ENCODE measurements at places on chromosomes 11 and 22.

GRCh38 chr11:123718469-123718868 is 23.0 kb downstream of the ZNF202 start:
- no peak for DNase-seq
- H3K4me1 ChIP-seq: no peaks in the 10 kb centered on the region
- no peak overlapping the region for H3K4me3 ChIP-seq
- H3K27me3 ChIP-seq: peaks cover 23% of the 10 kb centered on the region
- peaks cover 8% of the 10 kb centered on the region for H3K36me3 ChIP-seq

DNA sequence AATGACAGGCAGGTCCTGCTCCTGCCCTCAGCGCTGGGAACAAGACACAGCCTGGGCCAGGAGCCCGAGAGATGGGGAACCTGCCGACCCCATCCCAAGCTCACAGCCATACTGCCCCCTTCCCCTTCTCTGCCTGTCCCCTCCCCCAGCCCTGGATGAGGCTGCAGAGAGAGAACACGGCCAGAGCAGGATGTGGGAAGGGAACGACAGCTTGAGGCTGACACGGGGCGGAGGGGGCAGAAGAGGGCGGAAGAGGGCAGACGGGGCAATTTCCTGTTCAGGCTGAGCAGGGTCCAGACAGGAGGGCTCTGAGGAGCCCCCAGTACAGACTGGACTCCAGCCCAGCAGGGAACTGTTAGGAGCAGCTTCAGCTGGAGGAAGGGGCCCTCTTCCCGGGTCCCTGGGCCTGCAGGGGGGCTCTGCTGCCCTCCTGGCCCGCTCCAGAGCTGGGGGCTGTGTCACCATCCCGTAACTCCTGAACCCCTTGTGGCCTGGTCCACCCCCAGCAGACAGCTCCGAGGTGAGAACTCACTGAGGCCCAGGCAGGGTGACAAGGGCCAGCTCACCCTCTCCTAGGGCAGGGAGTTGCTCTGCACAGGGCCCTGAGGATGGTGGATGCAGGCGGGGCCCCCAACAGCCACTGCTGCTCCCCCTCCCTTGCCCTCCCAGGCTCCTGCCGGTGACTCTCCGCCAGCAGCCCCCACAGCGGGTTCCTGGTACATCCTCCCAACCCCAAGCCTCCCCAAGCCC is 5.7 kb downstream of the CTSD start:
- no peak for DNase-seq
- no peaks in the 10 kb centered on the region for H3K27me3 ChIP-seq
- no peak overlapping the region for H3K4me3 ChIP-seq
- H3K27ac ChIP-seq: no peak overlapping the region

GRCh38 chr11:111300569-111300968 is 2.2 kb downstream of the POU2AF3 start:
- no peak for DNase-seq
- peak overlapping the region; percentile 73 for H3K4me3 ChIP-seq
- peaks cover 2% of the 10 kb centered on the region for H3K36me3 ChIP-seq
- peaks cover 47% of the 10 kb centered on the region for H3K27me3 ChIP-seq

DNA sequence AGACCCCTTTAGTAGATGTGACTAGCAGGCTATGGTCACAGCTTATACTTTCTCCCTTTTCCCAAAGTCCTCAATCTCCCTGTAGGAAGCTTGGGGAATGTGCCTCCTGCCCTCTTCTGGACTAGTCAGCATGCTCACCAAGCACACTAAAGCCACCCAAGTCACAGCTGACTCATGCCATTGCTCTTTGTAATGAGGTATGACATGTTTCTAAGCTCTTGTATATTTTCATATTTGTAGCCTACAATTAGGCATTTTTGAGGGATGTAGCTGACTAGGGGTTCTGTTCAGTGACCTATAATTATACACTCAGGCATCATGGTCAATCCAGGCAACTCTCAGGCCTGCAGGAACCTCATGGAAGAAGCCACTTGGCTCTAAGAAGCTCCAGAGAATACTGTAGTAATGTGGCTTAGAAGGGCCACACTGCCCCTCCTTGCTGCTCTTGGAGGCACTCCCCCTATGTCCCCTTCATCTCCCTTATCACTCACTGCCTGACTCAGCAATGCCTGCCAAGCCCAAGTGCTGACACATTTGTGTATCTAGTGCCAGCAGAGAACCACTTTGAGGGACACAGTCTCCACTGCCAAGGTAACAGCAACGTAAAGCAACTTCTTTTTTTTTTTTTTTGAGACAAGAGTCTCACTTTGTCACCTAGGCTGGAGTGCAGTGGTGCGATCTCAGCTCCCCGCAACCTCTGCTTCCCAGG is 86.2 kb downstream of the RPL27A start:
- H3K4me3 ChIP-seq: no peak overlapping the region
- H3K36me3 ChIP-seq: no peaks in the 10 kb centered on the region
- H3K27ac ChIP-seq: no peak overlapping the region
- no peaks in the 10 kb centered on the region for H3K27me3 ChIP-seq

DNA sequence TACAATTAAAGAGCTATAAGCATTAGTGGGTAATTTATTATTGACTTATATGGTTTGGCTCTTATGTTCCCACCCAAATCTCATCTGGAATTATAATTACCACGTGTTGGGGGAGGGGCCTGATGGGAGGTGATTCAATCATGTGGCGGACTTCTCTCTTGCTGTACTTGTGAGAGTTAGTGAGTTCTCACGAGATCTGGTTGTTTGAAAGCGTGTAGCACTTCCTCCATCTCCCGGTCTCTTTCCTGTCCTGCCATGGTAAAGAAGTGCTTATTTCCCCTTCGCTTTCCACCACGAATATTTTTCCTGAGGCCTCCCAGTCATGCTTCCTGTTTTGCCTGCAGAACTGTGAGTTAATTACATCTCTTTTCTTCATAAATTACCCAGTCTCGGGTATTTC is 28.1 kb upstream of the CHORDC1 start:
- no peak overlapping the region for H3K4me3 ChIP-seq
- H3K4me1 ChIP-seq: peaks cover 1% of the 10 kb centered on the region
- H3K36me3 ChIP-seq: peaks cover 2% of the 10 kb centered on the region
- H3K27ac ChIP-seq: no peak overlapping the region

DNA sequence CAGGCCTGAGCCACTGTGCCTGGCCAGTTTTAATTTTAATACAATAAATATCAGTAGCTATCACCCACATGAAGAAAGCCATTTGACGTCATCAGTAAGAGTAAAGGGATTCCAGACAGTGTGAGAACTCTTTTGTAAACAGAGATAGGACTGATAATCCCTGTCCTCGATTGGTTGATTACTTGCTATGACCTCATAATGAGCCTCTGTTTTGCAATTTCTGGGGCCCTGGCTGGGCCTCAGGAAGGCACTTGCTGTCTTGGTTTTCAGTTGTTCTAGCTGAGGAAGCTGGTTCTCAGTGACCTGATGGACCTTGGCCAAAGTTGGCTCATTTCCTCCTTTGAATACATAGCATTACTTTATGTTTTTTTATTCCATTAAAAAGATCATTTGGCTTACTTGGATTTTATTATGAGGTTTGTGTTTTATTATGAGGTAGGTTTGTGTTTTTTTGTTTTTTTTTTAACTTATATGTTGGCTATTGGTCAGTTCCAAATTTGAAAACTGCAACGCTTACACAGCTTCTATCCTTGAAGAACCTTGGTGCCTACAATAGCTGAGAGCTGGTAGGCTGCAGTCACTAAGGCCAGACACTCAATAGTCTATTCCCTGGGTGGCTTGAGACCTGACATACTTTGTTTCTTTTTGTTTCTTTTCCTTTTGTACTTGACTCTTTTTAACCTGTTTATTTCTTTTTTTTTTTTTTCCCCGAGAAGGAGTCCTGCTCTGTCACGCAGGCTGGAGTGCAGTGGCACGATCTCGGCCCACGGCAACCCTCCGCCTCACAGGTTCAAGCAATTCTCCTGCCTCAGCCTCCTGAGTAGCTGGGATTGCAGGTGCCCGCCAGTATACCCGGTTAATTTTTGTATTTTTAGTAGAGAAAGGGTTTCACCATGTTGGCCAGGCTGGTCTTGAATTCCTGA is 20.0 kb downstream of the MARK2 start:
- peaks cover 8% of the 10 kb centered on the region for H3K4me1 ChIP-seq
- no peaks in the 10 kb centered on the region for H3K27me3 ChIP-seq
- DNase-seq: no peak
- peaks cover 13% of the 10 kb centered on the region for H3K36me3 ChIP-seq
- peak overlapping the region; percentile 71 for H3K27ac ChIP-seq

Measured in mesothelial cell of epicardium (in vitro differentiated cells).